ENCODE measurements at places on chromosomes 2 and 18.
A peak's percentile ranks its signal among the peaks of the same experiment; 100 is the strongest.

GRCh38 chr18:66873899-66874298 lies 270.0 kb upstream of the CDH19 start:
- no peak for DNase-seq

GRCh38 chr2:189168856-189169499 lies 10.6 kb downstream of the COL5A2 start:
- DNase-seq, result no peak

- DNase-seq, result no peak
Measured at GRCh38 chr18:35811896-35812295, 160.6 kb upstream of the RMP24 start.

DNA sequence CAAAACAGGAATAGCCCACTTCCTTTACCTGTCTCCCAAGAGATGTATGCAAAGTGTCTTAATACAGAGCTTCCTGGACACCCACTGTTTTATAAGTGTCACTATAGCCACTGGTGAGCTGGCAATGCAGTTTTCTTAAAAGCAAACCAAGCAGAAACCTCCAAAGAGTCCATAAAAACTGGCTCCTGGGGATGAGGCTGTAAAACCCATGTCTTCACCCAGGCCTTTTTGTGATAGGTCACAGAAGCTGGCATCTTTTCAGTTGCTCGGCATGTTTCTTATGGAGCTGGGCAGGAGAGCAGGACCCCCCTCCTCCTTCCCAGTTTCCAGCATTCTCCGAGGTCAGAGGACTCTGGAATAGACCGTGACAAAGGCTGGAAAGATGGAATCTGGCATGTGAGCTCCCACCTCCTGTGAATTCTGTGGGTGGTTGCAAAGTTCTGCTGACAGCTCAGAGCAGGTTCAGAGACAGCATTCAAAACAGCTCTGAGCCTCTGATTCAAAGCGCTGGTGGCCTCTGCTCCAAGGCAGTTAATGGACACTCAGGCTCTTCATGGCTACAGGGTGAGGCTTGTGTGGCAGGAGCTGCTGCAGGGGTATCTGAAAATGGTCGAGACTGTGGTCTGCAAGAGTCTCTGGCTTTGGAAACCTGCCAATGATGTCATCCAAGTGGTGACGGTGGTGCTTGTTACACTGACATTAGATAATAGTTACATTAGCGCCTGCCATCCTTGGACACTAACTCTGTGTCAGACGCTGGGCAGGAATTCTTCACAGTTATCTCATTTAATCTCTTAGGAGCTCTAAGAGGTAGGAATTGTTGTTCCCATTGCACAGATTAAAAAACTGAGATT lies 283.4 kb downstream of the CLIP4 start:
- DNase-seq, result no peak

- no peak for DNase-seq
Measured at GRCh38 chr2:197628043-197628500, 47.3 kb downstream of the RFTN2 start.

DNA sequence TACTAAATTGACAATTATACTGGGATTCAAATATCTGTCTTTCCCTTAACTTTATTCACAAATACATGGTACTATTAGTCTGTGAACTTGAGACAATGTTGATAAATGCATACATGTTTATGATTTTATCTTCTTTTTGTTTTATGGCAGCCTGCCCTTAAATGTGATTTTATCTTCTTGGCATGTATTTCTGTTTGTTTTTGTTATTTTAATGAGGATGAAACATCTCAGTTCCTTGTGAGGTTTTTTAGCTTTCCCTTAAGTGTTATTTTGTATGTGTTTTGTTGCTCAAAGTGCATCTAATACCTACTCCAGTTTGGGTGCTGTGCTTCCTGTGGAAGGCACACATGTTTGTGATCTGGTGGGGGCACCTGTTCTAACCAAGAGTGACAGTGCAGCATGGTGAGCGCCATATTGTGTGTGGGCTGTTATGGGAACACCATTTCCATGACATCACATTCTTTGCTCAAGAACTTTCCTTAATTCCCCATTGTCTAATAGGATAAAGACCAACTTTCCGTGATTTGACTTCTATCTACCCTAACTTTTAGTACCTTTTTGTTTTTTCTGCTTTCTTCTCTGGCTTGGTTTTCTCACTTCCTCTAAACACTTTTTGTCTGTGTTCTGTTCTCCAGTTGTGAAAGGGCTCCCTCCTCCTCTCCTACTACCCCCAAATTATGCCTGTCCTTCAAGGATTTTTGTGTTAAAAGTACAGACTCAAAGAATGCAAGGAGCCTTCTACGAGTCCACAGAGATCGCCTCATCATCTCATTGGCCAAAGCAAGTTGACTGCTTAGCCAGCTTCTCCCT lies 162.1 kb upstream of the TTC39C start:
- no peak for DNase-seq

DNA sequence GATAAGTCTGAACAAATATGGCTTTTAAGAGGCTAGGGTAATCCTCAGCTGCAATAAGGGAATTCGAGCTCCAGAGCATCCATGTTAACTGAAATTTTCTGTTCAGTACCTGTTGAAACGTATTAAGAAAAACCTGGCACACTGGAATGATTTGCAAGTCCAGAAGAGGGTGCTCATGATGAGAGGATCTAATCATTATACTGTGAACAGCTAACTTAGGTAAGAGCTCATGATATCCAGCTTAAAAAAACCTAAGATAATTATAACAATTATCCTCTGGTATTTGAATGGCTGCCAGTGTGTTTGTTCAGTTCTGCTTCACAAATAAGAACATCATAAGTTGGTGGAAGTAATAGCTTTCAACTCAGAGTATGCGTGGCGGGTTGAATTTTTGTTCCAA lies 1118.3 kb upstream of the DDX18 start:
- no peak for DNase-seq

GRCh38 chr2:131425231-131425941 lies 50.5 kb upstream of the TUBA3D start:
- DNase-seq, result no peak

DNA sequence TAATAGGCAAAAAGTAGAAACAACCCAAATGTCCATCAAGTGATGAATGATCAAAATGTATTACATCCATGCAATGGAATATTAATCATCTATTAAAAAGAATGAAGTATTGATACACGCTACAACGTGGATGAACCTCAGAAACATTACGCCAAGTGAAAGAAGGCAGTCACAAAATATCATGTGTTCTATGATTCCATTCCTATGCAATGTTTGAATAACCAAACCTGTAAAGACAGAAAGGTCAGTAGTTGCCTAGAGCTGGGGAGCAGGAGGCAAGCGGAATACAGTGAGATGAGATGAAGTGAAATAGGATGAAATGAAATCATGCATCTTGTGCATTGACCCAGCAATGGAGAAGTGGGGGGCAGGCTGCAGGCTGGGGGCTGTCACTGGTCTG lies 17.9 kb upstream of the COL6A3 start:
- no peak for DNase-seq

DNA sequence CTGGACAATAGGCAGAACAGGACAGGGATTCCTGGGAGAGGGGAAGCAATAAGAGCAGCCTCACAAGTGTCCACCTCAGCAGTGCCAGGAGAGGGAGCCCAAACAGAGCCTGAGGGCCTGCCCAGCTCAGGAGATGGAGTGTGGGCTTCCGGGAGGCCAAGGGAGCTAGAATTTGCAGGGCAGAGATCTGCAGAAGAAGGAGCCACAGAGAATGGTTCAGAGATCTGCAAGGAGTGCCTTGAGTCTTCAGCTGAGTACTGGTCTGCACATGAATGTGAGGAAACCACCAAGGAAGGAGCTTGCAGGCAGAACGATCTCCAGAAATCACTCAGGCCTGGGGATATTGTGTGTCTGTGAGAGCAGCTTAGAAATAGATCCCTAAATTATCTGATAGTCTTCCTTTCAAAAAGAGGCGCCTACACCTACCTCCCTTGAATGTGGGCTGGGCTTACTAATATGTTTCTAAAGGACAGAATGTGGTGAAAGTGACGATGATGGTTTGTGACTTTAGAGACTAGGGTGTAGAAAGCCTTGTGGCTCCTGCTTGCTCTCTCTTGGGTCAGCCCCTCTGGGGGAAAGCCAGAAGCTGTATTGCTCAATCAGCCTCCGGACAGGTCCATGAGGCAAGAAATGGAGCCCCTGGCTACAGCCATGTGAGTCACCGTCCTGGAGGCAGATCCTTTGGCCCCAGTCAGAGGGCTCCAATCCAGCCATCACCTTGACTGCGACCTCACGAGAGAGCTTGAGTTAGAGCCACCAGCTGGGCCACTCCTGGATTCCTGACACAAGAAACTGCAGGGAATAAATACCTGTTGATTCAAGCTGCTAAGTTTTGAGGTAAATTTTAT lies 7.6 kb upstream of the LPIN1 start:
- DNase-seq, result peak; percentile 8

DNA sequence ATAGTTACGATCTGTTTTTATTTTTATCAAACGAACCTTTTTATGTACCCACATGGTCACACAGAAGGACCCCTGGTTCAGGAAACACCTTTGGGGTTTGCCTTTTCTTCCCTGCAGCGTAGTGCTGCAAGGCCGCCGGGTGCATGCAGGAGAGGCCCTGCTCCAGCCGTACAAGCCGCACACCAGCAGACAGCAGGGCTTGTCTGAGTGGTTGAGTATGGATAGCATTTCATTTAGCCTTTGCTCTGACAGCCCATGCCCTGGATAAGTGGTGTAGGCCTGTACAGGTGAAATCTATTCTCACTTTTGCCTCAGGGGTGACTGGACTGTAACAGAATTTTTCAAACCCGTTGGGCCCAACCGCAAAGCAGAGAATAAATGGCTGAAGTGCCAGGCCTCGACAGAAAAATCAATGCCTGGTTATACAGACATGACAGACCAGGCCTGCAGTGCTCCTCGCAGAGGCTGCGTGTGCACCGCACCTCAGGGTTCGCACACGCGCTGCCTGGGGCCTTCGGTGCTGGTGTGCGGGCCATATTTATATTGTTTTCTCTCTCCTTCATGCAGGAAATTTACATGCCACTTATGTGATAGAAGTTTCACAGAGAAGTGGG lies 279.1 kb downstream of the ZNF407 start:
- DNase-seq, result no peak

DNA sequence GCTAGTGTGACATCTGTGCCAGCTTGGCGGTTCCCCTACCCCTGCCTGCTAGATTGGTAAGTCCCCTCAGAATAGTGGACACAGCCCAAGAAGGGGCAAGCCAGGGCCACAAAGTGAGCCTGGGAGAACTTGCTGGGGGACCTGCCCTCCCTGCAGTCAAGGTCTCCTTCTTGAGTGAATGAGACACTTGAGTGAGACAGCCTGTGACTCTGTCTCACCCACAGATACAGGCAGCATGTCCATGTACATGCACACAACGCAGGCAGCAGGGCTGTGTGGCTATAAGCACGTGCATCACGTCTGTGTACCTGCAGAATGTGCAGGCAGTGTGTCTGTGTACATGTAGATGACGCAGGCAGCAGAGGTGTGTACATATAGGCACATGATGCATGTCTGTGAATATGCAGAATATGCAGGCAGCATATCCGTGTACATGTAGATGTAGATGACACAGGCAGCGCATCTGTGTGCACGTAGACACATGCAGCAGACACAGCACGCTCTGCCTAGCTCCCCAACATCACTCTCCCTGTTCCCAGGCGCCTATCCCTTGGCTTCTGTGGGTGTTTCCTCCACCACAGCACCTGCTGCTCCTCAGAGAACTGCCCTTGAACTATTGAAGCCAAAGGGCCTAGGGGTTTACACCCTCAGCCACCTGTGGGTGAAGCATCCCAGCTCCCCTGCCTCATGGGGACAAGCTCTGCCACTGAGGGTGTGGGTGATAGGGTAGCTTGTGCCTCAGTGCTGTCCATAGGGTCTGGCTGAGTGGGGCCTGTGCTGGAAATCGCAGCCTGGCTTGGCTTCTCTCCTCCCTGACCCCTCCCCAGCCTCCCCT lies 147.2 kb upstream of the TWIST2 start:
- no peak for DNase-seq

GRCh38 chr2:191618786-191619185 lies 59.1 kb upstream of the NABP1 start:
- no peak for DNase-seq

DNA sequence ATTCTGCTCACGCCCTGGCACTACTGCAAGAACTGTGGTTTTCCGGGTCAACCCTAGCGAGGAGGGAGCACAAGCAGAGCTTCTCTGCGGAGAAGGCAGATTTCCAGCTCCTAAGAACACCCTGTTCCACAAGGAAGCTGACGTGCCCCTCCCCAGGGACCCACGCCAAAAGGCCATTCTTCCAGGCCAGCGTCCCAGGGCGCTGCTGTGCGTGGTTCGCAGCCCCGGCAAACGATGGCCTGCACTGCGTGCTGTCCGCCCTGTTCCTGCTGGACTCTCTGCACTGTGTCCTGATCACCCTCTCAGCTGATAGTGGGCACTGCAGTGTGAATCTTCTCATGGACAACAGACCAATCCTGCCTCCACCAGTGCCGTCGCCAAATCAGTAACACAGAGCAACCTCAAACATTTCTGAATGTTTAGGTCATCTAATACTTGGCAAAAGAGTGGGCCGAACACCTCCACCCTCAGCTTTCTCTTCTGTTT lies 49.1 kb downstream of the ADI1 start:
- DNase-seq, result no peak

DNA sequence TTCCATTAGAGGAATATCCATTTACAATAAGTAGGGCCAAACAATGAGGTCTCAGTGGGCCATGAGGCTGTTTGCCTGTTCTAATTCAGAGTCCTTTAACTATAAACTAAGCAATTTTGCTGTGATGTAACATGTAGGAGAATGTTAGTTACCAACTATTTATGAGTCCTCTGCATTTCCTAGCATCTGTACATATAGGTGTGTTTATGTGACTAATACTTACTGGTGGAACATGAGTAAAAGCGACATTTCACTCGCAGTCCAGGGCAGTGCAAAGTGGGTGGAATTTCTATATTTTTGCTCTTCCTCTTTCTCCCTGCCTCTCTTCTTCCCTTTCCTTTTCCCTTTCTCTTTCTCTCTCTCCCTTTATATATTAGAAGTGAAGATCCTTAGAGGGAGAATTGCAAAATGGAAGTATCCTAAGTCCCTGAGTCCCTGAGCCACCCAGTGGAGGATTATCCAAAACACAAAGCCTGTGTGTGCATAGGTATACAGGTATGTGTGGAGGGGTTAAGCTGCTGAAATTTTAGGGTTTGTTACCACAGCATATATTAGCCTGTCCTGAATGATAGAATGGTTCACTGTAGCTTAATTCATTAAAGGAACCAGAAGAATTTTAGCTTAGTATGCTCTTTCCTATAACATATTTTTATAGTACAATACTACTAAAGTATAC lies 487.0 kb upstream of the FANCL start:
- no peak for DNase-seq
